ENCODE measurements at places on chromosomes 11 and 22.

DNA sequence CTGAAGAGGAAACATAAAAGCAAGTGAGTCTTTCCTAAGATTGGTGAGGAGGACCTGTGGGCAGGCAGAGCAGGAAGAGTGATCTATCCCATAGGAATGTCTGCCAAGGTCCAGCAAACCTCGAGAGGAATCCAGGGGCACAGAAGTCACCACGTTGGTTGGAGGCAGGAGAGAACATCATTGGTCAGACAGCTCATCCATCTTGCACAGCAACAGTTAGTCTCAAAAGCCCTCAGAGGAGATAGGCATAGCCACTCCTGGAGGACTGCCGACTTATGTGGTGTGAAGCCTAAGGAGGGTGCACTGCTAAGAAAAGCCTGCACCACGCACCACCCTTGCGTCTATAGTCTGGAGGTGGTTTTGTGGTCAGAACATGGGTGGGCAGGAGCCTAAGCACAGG lies 109.1 kb downstream of the RASSF10 start:
- DNase-seq = peak; percentile 83

DNA sequence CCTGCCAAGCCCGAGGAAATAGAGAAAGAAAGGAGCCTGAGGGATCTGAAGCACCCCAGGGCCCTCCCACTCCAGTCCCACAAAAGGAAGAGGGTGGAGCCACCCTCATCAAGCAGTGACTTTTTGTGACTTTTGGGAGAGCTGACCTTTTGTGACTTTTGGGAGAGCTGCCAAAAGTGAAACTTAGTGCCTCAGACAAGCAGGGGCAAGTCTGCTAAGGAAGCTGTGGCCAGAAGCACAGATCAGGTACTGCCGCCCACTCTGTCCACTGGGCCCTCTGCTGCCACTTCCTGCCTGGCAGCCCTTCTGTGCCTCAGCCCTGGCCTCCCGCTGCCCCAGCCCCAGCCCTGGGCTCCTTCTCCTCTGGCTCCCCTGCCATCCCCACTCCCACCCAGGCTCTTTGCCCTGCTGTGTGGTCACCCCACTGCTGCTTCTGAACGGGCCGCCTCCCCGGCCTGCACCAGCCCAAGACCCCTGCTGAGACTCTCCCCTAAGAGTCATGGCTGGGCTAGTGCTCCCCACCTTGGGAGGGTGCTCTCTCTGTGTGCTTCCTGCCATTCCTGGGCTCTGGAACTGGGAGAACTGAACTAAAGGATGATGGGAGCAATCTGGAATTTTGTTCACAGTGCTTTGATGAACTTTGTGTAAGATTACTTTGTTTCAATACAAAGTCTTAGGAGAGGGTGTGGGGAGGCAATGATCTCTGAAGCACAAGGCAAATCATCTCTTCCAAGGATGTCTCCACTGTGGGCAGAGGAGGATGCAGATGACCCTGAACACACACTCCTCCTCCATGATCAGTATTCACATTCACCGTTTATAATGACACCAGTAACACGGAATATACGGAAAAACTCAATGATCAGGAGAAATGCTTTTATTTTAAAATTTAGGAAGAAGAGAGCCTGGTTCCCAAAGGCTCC lies at the start of gene APOBEC3H:
TSS of gene APOBEC3H (plus strand) at position 147 of the 923 bp plus-strand sequence. CDS start 3,035 bp downstream, outside the sequence.
- no peak for DNase-seq

DNA sequence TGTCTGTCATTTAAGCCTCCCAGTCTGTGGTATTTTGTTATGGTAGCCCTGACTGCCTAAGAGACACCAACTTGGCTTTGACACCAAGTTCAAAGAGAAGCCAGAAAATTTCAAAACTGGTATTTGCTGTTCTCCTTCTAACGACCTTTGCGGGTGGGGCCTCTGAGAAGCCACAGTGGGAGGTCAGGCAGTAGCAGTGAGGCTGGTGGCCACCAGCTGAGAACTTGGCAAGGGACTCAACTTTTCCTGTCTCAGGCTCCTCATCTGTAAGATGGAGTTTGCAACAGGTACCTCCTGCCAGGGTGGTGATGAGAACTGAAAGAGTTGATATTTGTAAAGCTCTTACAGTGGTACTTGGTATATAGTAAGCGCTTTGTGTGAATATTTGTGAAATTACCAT lies 183.4 kb downstream of the BCR start:
- DNase-seq = no peak

DNA sequence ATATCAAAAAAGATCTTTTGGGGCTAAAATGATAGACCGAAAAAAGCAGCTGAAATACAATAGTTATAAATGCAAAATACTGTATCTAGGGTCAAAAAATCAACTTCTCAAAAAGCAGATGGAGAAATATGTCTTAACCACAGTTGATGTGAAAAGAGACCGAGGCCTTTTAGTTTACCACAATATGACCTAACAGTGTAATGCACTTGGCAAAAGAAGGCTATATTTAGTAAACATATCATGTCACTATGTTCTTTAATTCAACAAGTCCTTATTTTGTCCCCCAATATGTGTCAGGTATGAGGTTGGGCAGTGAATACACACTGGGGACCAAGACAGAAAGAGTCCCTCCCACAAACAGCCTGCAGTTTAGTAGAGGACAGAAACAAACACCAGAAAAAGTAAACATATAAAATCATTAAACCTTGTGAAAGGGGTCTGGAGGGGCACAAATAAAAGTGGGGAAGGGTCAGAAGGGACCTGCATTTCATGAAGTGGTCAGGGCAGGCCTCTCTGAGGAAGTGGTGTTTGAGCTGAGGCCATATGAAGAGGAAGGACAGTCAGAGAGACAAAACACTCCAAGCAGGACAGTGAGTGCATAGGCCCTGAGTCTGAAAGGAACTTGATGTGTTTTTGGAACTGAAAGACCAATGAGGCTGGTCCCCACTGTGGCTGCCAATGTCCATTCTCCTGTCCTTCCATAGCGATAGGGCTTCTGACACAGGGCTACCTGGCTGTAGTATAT lies 53.4 kb downstream of the LIF start:
- DNase-seq = no peak

DNA sequence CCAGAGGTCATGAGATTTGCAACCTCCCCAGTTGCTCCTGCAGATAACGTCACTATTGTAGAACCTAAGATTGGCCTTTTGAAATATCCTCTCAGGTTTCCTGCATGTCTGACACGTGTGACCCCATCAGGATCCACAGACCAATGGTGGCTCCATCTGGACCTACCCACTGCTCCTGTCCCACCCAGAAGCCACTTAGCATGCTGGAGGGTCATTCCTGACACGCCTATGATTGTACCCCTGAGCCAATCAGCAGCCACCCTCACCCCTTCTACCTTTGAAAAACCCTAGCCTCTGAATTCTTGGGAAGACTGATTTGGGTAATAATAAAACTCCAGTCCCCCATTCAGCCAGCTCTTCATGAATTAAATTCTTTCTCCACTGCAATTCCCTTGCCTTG lies 20.1 kb upstream of the NARS2 start:
- no peak for DNase-seq

- DNase-seq = peak; percentile 82
These were observed 23.4 kb downstream of the PANX1 start for GRCh38 chr11:94151903-94152677.
